ENCODE measurements at places on chromosomes 3 and 15. TPM values are rescaled to one million over a fixed set of nuclear protein-coding genes. Genes with fewer than 3 reads are reported as not detected.

KLF15 gene
- 12.1 TPM for total RNA-seq

CCDC32 gene
- 12.8 TPM for total RNA-seq

PLSCR5 gene
- total RNA-seq: not detected

GOLGA6D gene
- 2.6 TPM for total RNA-seq

MESP2 gene
- total RNA-seq: 0.66 TPM

STRIT1 gene
- total RNA-seq: 0.33 TPM

GUCA1C gene
- total RNA-seq: not detected

CHRFAM7A gene
- total RNA-seq: 8.7 TPM

ZIC1 gene
- total RNA-seq: 30.3 TPM

ABI3BP gene
- total RNA-seq: 0.39 TPM

MYEF2 gene
- 112 TPM for total RNA-seq

- H3K27me3 ChIP-seq: no peaks in the 10 kb centered on the region
- peaks cover 18% of the 10 kb centered on the region for H3K4me1 ChIP-seq
- H3K4me3 ChIP-seq: peak overlapping the region; percentile 95
- H3K27ac ChIP-seq: peak overlapping the region; percentile 91
- H3K36me3 ChIP-seq: no peaks in the 10 kb centered on the region
These were observed 2.0 kb downstream of the DVL3 start for GRCh38 chr3:184157206-184157605.

DNA sequence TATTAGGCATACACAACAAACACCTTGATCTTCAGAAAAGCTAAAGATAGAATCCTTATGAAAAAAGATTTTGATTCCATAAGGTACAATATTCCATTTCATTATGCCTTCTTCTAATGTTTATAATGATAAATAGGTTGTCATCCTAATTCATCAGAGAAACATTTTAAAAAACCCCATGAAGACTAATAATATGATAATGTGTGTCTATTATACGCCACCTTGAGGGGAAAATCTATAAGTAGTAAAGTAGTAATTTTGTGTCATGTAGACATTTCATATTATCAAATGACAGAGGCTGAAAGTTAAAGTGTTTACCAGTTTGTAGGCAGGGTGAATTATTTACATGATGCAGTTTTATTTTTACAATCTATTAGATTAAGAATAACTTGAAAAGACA lies 524.3 kb downstream of the GBE1 start:
- no peak for DNase-seq
- no peaks in the 10 kb centered on the region for H3K36me3 ChIP-seq
- H3K4me3 ChIP-seq: no peak overlapping the region
- H3K27me3 ChIP-seq: no peaks in the 10 kb centered on the region
- H3K27ac ChIP-seq: no peak overlapping the region
- H3K4me1 ChIP-seq: peaks cover 15% of the 10 kb centered on the region

- no peak for DNase-seq
- H3K4me3 ChIP-seq: no peak overlapping the region
- peaks cover 5% of the 10 kb centered on the region for H3K36me3 ChIP-seq
- H3K27ac ChIP-seq: no peak overlapping the region
- no peaks in the 10 kb centered on the region for H3K27me3 ChIP-seq
- peaks cover 8% of the 10 kb centered on the region for H3K4me1 ChIP-seq
These were observed 49.3 kb upstream of the HEG1 start for GRCh38 chr3:125105116-125105515.

- DNase-seq: no peak
- H3K27ac ChIP-seq: no peak overlapping the region
- H3K4me1 ChIP-seq: peaks cover 6% of the 10 kb centered on the region
- no peak overlapping the region for H3K4me3 ChIP-seq
- H3K36me3 ChIP-seq: no peaks in the 10 kb centered on the region
These were observed 190.9 kb upstream of the CFAP20DC start for GRCh38 chr3:59240666-59241255.

- no peaks in the 10 kb centered on the region for H3K27me3 ChIP-seq
- no peaks in the 10 kb centered on the region for H3K36me3 ChIP-seq
- no peak overlapping the region for H3K4me3 ChIP-seq
- H3K4me1 ChIP-seq: no peaks in the 10 kb centered on the region
- H3K27ac ChIP-seq: no peak overlapping the region
These were observed 4.0 kb upstream of the DENND6A start for GRCh38 chr3:57696801-57697321.

DNA sequence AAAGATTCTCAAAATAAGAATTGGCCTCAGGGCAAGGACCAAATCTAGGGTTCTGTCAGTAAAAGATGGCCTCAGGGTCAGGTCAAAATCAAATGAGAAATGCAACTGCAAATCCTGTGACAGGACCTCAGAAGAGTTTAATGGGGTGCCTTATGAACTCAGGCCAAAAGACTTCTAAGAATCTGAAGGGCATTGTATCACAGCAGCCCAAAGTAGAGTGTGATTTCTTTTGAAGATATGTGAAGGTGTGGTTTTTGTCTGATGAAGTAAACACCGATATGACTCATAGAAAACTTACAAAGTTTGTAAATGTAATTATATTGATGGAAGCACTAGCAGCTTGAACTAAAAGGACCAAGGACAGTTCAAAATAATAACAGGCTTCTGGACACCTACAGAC lies 966.1 kb downstream of the AGBL1 start:
- H3K36me3 ChIP-seq: no peaks in the 10 kb centered on the region
- no peaks in the 10 kb centered on the region for H3K4me1 ChIP-seq
- H3K27me3 ChIP-seq: no peaks in the 10 kb centered on the region
- no peak overlapping the region for H3K27ac ChIP-seq

DNA sequence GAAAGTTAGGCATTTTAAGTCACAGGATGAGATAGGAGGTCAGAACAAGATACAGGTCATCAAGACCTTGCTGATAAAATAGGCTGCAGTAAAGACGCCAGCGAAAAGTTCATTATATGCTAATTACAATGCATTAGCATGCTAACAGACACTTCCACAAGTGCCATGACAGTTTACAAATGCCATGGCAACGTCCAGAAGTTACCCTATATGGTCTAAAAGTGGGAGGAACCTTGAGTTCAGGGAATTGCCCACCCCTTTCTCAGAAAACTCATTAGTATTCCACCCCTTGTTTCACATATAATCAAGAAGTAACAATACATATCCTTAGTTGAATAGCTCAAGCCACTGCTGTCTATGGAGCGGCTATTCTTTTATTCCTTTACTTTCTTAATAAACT lies 92.7 kb upstream of the PLXND1 start:
- peaks cover 35% of the 10 kb centered on the region for H3K4me1 ChIP-seq
- H3K27ac ChIP-seq: peak overlapping the region; percentile 44
- peaks cover 39% of the 10 kb centered on the region for H3K36me3 ChIP-seq
- no peak for DNase-seq
- no peaks in the 10 kb centered on the region for H3K27me3 ChIP-seq

GRCh38 chr3:4077950-4078349 lies 225.2 kb upstream of the SETMAR start:
- no peaks in the 10 kb centered on the region for H3K27me3 ChIP-seq
- no peak for DNase-seq
- H3K4me1 ChIP-seq: 0 out of 2 replicates have a peak, but pooled peaks cover 2% of the 10 kb centered on the region
- H3K27ac ChIP-seq: no peak overlapping the region
- H3K4me3 ChIP-seq: no peak overlapping the region

- no peaks in the 10 kb centered on the region for H3K36me3 ChIP-seq
- peaks cover 22% of the 10 kb centered on the region for H3K27me3 ChIP-seq
- DNase-seq: peak; percentile 7
- H3K27ac ChIP-seq: no peak overlapping the region
These were observed 44.8 kb downstream of the ALDH1L1 start for GRCh38 chr3:126135406-126136076.

- no peaks in the 10 kb centered on the region for H3K4me1 ChIP-seq
- no peaks in the 10 kb centered on the region for H3K36me3 ChIP-seq
- no peak overlapping the region for H3K4me3 ChIP-seq
- peak; percentile 69 for DNase-seq
- H3K27me3 ChIP-seq: peaks cover 7% of the 10 kb centered on the region
These were observed 10.7 kb downstream of the GCNT3 start for GRCh38 chr15:59622289-59622688.

- no peak for DNase-seq
- no peaks in the 10 kb centered on the region for H3K27me3 ChIP-seq
- no peaks in the 10 kb centered on the region for H3K36me3 ChIP-seq
- H3K4me1 ChIP-seq: peaks cover 28% of the 10 kb centered on the region
- H3K4me3 ChIP-seq: no peak overlapping the region
- H3K27ac ChIP-seq: no peak overlapping the region
These were observed 241.6 kb upstream of the AZI2 start for GRCh38 chr3:28590216-28590615.

- H3K4me1 ChIP-seq: peaks cover 38% of the 10 kb centered on the region
- DNase-seq: peak; percentile 64
- H3K36me3 ChIP-seq: no peaks in the 10 kb centered on the region
- H3K27me3 ChIP-seq: no peaks in the 10 kb centered on the region
These were observed 196.4 kb downstream of the RPLP1 start for GRCh38 chr15:69648775-69649735.

- H3K4me1 ChIP-seq: no peaks in the 10 kb centered on the region
- no peak for DNase-seq
- H3K27ac ChIP-seq: no peak overlapping the region
- no peak overlapping the region for H3K4me3 ChIP-seq
These were observed 77.2 kb downstream of the VPS13C start for GRCh38 chr15:61983081-61983480.

GRCh38 chr15:75347222-75348033 lies 589 bp downstream of the NEIL1 start:
- H3K4me3 ChIP-seq: peak overlapping the region; percentile 84
- H3K27me3 ChIP-seq: peaks cover 35% of the 10 kb centered on the region
- no peaks in the 10 kb centered on the region for H3K36me3 ChIP-seq
- peaks cover 9% of the 10 kb centered on the region for H3K4me1 ChIP-seq
- DNase-seq: peak; percentile 74

GRCh38 chr3:11275926-11276325 lies 3.7 kb downstream of the ATG7 start:
- no peak overlapping the region for H3K27ac ChIP-seq
- H3K4me1 ChIP-seq: peaks cover 13% of the 10 kb centered on the region
- DNase-seq: no peak
- no peaks in the 10 kb centered on the region for H3K27me3 ChIP-seq
- H3K4me3 ChIP-seq: no peak overlapping the region
- peaks cover 21% of the 10 kb centered on the region for H3K36me3 ChIP-seq

DNA sequence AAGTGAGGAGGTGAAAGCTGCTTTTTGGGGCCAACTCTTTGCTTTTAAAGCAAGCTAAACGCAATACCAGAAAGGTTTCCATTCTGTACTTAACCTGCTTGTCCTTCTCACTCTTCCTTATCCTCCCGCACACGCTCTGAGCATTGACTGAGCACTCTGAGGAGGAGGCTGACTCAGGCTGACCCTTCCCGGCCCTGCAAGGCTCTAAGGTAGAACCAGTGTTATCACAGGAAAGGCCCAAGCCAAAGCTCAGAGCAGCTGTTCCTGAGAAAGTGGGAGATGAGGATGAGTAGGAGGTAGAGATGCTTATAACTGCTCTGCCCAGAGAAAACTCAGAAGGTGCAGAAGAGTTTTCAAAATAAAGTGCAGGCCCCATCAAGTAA lies 2.3 kb downstream of the B3GNT5 start:
- peak overlapping the region; percentile 79 for H3K4me3 ChIP-seq
- peaks cover 18% of the 10 kb centered on the region for H3K4me1 ChIP-seq
- H3K36me3 ChIP-seq: no peaks in the 10 kb centered on the region

- H3K27me3 ChIP-seq: no peaks in the 10 kb centered on the region
- H3K4me1 ChIP-seq: peaks cover 26% of the 10 kb centered on the region
- H3K36me3 ChIP-seq: peaks cover 3% of the 10 kb centered on the region
- H3K27ac ChIP-seq: no peak overlapping the region
- DNase-seq: no peak
- no peak overlapping the region for H3K4me3 ChIP-seq
These were observed 19.2 kb downstream of the FOXP1 start for GRCh38 chr3:71564361-71564760.

DNA sequence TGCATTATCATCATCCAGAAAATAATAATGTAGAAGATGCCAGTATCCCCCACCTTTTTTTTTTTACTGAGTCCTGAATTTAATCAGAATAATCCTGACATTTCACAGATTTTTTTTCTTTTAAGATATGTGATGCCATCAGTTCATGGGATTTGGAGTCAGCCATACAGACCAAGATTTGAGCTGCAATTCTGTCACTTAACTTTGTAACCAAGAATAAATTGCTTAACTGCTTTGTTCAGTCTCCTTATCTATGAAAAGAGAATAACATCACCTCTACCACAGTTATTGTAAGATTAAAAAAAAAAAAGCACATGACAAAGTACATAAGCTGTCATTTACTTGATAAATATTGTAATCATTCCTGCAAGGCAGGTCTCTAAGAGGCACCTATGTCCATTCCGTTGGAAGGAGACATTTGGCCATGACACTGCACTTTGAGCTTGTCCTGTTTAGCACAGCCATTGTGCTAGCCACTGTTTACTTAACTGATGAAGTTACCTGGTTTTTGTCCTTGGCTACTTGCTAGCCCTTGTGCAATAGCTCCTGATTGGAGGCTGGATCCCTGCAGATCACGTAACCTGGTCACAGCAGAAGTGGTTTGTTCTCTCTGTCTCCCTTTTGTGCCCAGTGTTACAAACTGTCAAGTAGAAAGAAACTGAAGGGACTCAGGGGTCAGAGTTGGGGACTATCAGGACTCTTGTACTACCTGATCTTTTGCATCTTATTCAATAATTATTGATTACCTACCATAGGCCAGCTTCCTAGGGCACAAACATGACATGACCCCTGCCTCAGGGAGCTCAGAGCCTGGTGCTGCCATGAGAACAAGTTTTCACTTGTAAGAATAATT lies 306.0 kb downstream of the WDR72 start:
- DNase-seq: no peak
- no peaks in the 10 kb centered on the region for H3K27me3 ChIP-seq
- peaks cover 24% of the 10 kb centered on the region for H3K4me1 ChIP-seq
- H3K36me3 ChIP-seq: no peaks in the 10 kb centered on the region
- no peak overlapping the region for H3K27ac ChIP-seq

GRCh38 chr3:34361921-34362320 lies 563.5 kb downstream of the PDCD6IP start:
- DNase-seq: no peak
- no peaks in the 10 kb centered on the region for H3K36me3 ChIP-seq
- no peak overlapping the region for H3K27ac ChIP-seq
- peaks cover 9% of the 10 kb centered on the region for H3K4me1 ChIP-seq
- H3K27me3 ChIP-seq: no peaks in the 10 kb centered on the region

GRCh38 chr3:157255797-157256196 lies 95.8 kb upstream of the CCNL1 start:
- peaks cover 38% of the 10 kb centered on the region for H3K4me1 ChIP-seq
- no peak overlapping the region for H3K27ac ChIP-seq
- DNase-seq: no peak
- H3K27me3 ChIP-seq: no peaks in the 10 kb centered on the region
- H3K36me3 ChIP-seq: no peaks in the 10 kb centered on the region

DNA sequence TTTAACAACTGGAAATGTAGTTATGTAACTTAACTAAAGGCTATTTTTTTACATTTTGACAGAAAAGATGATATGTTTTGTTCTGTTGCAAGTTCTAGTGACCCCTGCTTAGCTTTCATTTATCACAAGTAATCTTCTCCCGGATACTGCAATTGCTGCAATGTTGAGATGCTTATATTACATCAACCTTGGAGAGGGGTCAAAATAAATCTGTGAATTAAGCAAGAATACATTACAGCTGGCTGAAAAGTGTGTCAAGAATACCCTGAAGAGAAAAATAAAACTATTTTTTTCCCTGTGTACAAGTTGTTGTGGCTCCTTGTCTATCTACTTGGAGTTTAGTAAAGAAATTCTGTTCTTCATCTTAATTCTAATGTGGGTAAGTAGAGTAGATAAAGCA lies 232.1 kb upstream of the GOLIM4 start:
- no peaks in the 10 kb centered on the region for H3K36me3 ChIP-seq
- no peak for DNase-seq
- no peak overlapping the region for H3K4me3 ChIP-seq

GRCh38 chr15:83372434-83372891 lies 74.7 kb upstream of the SH3GL3 start:
- no peak overlapping the region for H3K27ac ChIP-seq
- DNase-seq: peak; percentile 28
- H3K27me3 ChIP-seq: peaks cover 29% of the 10 kb centered on the region
- H3K4me1 ChIP-seq: peaks cover 9% of the 10 kb centered on the region

- H3K27me3 ChIP-seq: peaks cover 29% of the 10 kb centered on the region
- H3K36me3 ChIP-seq: no peaks in the 10 kb centered on the region
- H3K27ac ChIP-seq: no peak overlapping the region
- no peak for DNase-seq
These were observed 31.6 kb upstream of the GATA2 start for GRCh38 chr3:128524374-128525299.
